ENCODE measurements at places on chromosomes 13 and 19. TPM values are rescaled to one million over a fixed set of nuclear protein-coding genes. Genes with fewer than 3 reads are reported as not detected.

DNA sequence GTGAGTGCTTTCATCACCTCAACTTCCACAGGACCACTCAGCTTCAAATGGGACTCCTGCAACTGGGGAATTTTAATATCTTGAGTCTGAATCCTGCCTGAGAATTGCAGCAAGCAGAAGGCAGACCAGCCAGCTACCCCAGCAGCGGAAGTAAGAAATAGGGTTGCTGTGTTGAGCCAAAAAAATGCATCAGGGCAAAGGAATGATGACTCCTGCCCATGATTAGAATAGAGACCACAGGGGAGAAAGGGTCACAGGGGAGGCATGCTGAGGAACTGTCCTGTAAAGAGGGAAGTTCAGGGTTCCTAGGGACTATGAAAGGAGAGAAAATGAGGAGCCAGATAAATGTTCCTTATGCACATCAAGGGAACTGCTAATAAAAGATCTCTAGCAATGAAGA is 370.2 kb downstream of the KCTD12 start:
- no peak for DNase-seq

DNA sequence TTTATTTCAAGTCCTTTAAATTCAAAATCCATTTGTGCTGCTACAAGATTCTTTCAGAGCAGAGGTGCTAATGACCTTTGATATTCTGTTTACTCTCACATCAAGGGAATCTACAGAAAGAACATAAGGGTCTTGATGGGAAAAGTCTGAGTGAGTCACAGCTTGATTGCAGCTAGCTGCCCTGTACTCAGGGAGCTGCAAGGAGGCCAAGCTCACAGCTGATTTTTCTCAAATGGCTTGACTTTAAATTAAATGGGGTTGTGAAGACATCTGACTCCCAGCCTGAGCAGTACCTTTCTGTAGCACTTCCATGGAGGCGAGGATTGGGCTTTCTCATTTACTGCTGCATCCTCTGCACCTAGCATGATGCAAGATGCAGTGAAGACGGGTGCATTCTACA is 62.5 kb downstream of the RAP2A start:
- no peak for DNase-seq

DNA sequence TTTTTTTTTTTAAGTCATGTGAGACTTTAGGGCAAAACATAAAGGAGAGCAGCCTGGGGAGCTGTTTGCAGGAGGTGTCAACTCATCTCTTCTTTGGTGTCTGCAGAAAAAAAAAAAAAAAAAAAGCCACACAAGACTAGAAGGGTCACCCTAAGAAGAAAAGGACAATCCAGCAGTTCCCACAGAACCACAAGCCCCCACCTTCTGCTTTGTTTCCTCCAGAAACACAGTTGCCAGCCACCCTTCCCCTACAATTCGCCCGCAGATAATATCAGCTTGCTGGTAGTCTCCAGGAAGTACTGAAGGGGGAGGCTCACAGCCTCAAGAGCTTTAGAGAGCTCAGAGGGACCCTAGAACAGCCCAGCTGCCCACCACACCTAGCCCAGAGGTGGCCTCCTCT is 22.3 kb upstream of the ZBTB7A start:
- no peak for DNase-seq

DNA sequence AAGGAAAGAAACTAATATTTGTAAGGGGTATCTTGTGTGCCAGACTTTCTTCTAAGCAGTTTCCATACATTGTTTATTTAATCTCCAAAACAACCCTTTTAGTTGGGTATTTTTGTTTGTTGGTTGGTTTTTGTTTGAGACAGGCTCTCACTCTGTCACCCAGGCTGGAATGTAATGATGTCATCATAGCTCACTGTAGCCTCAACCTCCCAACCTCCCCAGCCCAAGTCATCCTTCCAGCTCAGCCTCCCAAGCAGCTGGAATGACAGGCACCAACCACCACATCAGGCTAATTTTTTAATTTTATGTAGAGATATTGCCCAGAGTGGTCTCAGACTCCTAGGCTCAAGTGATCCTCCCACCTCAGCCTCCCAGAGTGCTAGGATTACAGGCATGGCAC is 41.2 kb upstream of the LSM14A start:
- peak; percentile 8 for DNase-seq

ZNF93 gene
- 3.8 TPM for total RNA-seq

FXYD3 gene
- total RNA-seq: 1.3 TPM

All from mesenteric fat pad (tissue), 1 donor.